ENCODE measurements at places on chromosomes 5 and 9.

DNA sequence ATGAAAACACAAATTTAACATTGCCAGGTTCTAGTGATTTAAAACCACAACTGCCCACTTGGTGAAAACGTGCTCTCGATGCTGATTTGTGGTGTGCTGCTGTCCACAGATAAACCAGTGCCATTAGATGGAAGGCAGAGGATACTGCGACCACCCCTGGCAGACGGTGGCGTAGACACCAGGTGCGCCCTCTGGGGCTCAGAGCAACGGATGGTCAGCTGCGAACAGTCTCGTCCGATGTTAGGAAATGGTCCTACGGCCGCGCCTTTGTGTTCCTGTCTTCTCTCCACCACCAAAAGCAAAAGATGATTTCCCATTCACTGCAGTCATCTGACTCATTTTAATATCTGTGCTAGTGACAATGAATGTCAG is 43.2 kb downstream of the UBE2QL1 start:
- DNase-seq, result no peak

DNA sequence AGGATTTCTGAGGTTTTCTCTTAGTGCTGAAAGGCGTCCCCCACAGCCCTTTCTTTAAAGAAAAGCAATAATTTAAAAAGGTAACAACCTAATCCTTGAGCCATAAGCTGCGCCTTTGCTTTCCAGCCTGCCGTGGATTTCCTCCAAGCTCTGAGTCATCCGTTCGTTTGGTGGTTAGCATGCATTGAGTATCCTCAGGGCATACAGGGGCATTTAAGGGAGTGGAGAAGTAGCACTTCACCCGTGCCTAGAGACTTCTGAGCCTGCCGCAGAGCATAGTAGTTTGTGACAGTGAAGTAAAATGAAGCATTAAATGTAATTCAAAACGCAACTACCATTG is 892 bp upstream of the TNC start:
- DNase-seq, result no peak

GRCh38 chr9:36911601-36912412 is 122.3 kb downstream of the PAX5 start:
- DNase-seq, result no peak

DNA sequence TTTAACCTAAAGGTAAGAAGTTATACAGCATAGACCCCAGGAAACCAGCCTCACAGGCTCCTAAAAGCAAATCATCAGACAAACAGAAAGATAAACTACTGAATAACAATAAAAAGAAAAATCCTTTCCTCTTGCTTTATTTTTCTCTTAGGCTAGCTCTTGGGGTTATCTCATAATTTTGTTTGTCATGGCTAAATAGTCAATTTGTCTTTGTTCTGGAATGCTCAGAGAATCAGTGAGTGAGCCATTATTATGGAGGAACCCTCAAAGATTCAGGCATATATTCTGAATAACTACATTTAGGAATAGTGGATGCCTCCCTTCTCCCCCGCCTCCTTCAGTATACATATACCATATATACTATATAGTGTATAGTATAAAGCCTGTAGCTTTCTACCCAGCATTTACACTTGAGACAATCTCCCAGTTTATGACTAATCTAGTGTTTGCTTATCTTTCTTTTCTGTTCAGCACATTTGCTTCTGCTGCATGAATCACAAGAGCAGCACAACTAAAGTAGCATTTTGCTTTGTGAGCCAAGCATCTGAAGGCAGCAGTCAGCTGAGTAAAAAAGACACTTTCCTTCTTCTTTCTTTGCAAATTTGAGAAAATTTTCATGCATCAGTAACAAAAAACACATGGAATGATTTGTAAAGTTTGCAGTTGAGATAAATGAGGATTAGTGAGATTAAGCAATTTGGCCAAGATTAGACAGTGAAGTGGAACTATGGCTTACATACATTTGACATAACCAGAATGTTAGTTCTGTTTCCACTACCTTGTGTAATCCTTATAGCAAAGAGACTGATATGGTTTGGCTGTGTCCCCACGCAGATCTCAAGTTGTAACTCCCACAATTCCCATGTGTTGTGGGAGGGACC is 45.3 kb upstream of the PPP3R2 start:
- no peak for DNase-seq
